ENCODE measurements at places on chromosomes 6 and 20.

- no peak for DNase-seq
Measured at GRCh38 chr6:141029908-141030307, 1102.8 kb upstream of the GJE1 start.

DNA sequence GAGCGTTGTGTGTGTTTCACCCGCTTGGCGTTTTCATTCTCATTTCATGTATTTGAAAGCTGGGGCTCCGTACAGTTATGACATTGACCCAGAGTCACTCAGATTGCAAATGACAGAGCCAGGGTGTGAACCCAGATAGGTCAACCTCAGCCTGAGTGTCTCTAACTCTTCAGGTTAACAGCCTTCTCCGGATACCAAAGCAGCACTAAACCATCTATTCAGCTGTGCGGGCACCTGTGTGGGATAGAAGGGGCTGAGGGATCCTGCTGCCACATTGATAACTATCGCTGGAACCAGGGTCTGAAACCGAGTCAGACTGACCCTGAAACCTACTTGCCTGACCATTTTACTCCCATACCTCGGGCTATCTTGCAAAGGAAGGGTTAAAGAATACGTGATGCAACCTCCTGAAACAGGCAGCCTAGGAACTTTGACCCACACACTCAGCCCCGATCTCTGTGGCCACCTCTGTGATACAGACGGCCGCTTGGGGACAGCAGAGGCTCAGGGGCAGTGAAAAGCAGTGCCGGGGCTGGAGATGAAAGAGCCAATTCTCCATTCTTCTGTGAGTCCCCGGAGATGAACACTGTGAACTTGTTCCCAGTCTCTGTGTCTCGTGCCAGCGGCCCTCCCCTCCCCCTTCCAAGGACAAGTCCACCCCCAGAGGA, 233.5 kb upstream of the QKI start:
- peak; percentile 5 for DNase-seq

DNA sequence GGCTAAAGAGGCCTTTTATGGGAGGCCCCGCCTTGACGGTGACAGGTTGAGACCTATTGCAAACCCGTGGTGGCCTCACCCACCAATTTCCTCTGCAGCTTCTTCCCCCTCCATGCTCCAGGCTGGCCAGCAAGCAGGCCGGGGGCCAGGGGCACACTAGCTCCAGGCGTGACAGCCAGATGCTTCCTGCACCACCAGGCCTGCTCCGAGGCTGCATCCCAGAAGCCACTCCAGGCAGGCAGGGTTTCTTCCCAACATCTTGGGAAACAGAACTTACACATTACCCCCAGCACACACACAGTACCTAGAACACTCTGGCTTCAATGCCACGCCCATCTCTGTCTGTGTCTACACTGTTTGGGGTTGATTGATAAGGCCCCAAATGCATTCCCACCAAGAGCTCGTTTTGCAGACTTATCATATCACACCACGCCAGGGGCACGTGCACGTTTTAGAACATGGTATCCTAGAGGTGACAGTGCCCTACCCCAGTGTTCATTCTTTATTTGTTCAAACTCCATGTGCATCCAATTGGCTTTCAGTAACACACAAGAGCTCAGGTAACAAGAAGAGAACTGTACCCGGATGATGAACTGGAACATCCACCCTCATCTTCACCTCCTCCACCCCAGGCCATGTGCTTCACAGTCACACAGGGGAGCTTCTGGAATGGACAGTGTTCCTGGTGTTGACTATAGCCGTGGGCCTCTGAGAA, 221.4 kb upstream of the RREB1 start:
- DNase-seq, result no peak

DNA sequence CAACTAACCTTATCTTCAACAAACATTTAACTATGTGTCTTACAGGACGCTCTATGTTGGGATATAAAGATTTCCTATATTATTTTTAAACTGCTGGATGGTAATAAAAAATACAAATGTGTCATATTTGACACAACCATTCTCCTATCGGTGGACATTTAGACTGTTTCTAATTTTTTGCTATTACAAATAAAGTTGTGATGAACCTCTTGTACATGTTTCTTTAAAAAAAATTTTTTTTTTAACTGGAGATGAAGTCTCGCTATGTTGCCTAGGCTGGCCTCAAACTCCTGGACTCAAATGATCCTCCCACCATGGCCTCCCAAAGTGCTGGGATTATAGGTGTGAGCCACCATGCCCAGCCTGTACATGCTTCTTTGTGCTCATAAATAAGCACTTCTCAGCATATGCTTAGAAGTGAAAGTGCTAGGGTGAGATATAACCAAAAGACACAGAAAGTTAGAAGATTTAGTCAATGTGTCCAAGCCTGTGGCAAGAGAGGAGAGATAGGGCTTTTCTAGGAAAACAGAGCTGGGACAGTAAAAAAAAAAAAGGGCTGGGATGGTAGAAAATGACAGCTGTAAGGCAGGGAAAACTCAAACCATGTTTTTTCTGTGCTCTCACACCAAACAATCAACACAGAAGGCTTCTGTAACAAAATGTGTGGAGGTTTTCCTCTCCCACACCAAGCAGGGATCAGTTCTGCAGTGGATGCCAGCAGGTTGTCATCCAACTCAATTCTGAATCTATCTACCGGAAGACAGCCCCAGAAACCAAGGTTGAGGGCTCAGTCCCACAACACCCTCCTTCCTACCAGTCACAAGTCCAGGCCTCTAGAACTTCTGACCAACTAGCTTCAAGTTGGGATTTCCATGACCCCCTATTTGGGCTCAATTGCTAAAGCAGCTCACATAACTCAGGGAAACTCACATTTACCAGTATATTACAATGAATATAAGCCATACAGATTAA, 70.0 kb upstream of the SMIM29 start:
- no peak for DNase-seq

GRCh38 chr6:163814494-163815364, 400.2 kb downstream of the QKI start:
- DNase-seq, result no peak

DNA sequence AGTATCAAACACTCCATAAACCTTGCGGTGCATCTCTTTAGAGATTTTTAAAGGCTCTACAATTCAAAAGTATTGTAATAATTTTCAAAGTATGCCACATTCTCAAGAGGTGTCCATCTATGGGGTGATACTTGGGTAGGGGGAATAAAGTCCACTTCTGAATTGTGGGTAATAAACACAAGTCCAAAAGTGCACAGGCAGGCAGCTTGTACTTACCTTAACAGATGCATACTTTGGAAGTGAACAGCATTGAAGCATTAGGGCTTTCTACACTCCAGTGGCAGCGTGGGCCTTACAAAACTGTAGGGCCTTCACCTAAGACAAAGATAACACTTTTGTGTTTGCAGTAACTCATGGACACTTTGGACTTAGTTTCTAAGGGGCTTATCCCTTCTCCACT, 58.6 kb downstream of the AIG1 start:
- no peak for DNase-seq

- DNase-seq, result no peak
Measured at GRCh38 chr6:27288136-27289044, 23.7 kb downstream of the POM121L2 start.

DNA sequence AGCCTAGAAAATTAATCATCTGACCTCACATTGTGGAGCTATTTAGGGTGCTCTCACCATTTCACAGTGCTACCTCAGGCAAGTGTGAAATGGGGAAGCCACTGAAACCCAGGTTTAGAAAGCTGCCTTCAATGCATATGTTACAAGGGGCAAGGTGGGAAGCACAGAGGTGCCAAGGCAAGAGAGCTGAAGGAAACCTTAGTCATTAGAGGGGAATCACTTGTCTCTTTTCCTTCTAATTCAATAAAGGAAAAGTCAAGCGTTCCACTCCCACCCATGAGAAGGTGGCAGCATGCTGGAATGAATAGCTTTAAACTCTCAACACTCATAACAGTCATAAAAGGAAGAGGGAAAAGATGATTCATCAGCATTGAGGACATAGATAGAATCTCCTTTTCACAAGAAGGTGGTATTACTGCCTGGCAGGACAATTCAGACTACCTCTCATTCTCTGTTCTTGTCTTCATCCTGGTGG, 251.9 kb upstream of the IRAK1BP1 start:
- DNase-seq, result no peak

All from bone marrow (tissue), 2 donors.